ENCODE measurements at places on chromosomes 12 and 14. TPM values are rescaled to one million over a fixed set of nuclear protein-coding genes. Genes with fewer than 3 reads are reported as not detected.

The KRT79 gene
- total RNA-seq, result 0.24 TPM

GRCh38 chr14:56273155-56273554 is 154.9 kb downstream of the PELI2 start:
- DNase-seq, result no peak

DNA sequence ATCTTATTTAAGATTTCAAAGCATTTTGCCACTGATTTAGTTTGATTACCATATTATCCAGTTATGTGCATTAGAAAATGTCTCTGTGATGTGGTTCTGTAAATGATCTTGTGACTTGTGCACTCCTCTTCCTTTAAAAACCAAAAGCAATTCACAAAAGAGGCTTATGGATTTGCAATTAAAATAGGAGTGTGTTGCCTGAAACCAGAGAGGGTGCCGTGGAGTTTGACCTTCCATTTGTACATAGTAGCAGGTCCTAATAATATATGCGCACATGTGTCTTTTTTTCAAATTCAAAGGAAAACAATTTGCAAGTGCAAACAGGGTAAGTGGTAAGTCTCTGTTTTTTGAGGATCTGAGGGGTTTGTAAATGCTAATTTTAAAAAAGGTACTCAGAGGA is 470.9 kb downstream of the VRK1 start:
- no peak for DNase-seq

The TRIM9 gene
- 6.0 TPM for total RNA-seq

GRCh38 chr12:48933664-48934311 is 8.5 kb upstream of the FKBP11 start:
- no peak for DNase-seq

- DNase-seq, result no peak
These were observed 17.2 kb downstream of the IFT81 start for GRCh38 chr12:110141389-110141788.

The ALX1 gene
- 0.25 TPM for total RNA-seq

GRCh38 chr12:91189516-91189915 is 6.9 kb upstream of the DCN start:
- DNase-seq, result no peak

The NRXN3 gene
- 3.5 TPM for total RNA-seq

GRCh38 chr12:82877963-82878362 is 191.3 kb downstream of the TMTC2 start:
- no peak for DNase-seq

DNA sequence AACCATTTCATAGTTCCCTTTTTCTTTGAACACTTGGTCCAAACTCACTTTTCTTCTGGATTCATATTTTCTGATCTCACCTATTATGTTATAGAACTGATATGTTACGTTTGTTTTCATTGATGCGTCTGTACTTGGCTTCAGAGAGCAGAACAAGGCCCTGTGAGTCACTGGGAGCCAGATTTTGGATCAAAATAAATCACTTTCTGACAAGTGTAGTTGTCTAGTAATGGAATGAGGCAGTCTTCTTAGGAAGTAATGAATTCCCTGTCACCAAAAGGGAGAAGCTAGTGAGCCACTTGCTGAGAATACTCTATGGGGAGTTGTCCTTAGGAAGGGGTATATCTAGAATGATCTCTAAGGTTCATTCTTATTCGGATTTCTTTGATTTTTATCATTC is 10.2 kb downstream of the BICD1 start:
- no peak for DNase-seq

The RNASE3 gene
- total RNA-seq, result 0.50 TPM

DNA sequence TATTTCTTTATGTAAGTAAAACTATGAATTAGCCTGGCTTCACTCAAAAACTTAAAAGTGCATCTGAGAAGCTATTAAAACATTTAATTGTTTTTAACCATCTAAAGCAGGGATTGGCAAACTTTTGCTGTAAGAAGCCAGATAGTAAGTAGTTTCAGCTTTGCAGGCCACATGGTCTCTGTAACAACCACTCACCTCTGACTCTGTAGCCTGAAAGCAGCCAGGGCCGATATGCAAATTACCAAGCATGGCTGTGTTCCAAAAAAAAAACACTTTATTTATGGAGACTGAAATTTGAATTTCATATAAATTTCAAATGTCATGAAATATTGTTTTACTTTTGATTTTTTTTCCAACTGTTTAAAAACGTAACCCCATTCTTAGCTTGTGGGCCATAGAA is 95.3 kb downstream of the CIT start:
- no peak for DNase-seq

The DAO gene
- 0.79 TPM for total RNA-seq

DNA sequence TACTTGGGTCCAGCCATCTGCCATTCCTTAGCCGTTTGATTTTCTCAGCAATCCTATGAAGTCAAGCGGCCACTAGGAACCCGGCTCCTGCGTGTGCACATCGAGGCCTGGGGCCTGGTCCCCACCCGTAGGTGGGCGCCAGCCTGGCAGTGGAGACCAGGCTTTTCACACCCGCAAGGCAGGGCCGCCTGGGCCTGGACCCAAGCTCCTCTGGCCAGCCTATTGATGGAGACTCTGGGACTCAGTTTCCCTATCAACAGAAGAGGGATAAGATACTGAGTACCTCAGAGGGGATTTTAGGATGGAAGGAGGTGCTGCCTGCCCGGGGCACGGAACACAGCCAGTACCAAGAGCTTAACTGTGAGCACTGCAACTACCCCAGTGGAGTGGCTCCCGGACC is 104.3 kb upstream of the C14orf180 start:
- no peak for DNase-seq
